Metanephros (tissue), 2 donors: ENCODE measurements at places on chromosomes 4 and X. TPM values are rescaled to one million over a fixed set of nuclear protein-coding genes. Genes with fewer than 3 reads are reported as not detected.

Gene PNPLA4
- total RNA-seq, result 19.9 TPM

Gene RHOXF1
- 0.47 TPM for total RNA-seq

Gene RNF150
- total RNA-seq, result 47.2 TPM

Gene CYTL1
- total RNA-seq, result 2.2 TPM

Gene FMR1NB
- not detected for total RNA-seq

Gene SLC16A2
- total RNA-seq, result 17.9 TPM

Gene HS3ST1
- total RNA-seq, result 4.1 TPM

Gene SYTL4
- 14.3 TPM for total RNA-seq

Gene GRIA3
- total RNA-seq, result 4.4 TPM

Gene PDGFC
- 40.4 TPM for total RNA-seq

Gene MAGEB3
- total RNA-seq, result not detected

Gene GABRG1
- total RNA-seq, result 0.06 TPM

Gene RS1
- not detected for total RNA-seq

Gene MAGEA8
- total RNA-seq, result not detected

Gene LRP2BP
- 3.2 TPM for total RNA-seq

Gene BANK1
- total RNA-seq, result 1.9 TPM

Gene SAT1
- total RNA-seq, result 236 TPM

Gene CPZ
- 21.4 TPM for total RNA-seq

Gene AMOT
- 43.3 TPM for total RNA-seq

Gene AMER1
- 7.9 TPM for total RNA-seq

Gene MAGEC2
- total RNA-seq, result not detected

Gene IGSF1
- 9.3 TPM for total RNA-seq

Gene SRPX2
- total RNA-seq, result 17.9 TPM

Gene ALB
- total RNA-seq, result 12.1 TPM

Gene POLN
- 6.1 TPM for total RNA-seq

Gene TCEANC
- 7.6 TPM for total RNA-seq

Gene FAM53A
- total RNA-seq, result 3.7 TPM

Gene MAP7D2
- 0.93 TPM for total RNA-seq

Gene ABCD1
- total RNA-seq, result 10.8 TPM

Gene GPR50
- total RNA-seq, result not detected

Gene CLGN
- total RNA-seq, result 0.47 TPM

Gene LRRC66
- total RNA-seq, result 0.82 TPM

Gene BRCC3
- 13.1 TPM for total RNA-seq

Gene XAGE1A
- not detected for total RNA-seq

Gene STAG2
- 104 TPM for total RNA-seq
